Activated T-helper 2 cell treated with anti-CD3 and anti-CD28 coated beads, Interferon-gamma antibody, Interleukin-2, Interleukin-4, amounts not matched to agents 10 μg/mL and 5 μg/mL and 100 μg/mL, durations not matched to agents 14 hours and 24 hours and 36 hours (primary cell): ENCODE measurements at places on chromosomes 1 and 21. TPM values are rescaled to one million over a fixed set of nuclear protein-coding genes. Genes with fewer than 3 reads are reported as not detected.

DNA sequence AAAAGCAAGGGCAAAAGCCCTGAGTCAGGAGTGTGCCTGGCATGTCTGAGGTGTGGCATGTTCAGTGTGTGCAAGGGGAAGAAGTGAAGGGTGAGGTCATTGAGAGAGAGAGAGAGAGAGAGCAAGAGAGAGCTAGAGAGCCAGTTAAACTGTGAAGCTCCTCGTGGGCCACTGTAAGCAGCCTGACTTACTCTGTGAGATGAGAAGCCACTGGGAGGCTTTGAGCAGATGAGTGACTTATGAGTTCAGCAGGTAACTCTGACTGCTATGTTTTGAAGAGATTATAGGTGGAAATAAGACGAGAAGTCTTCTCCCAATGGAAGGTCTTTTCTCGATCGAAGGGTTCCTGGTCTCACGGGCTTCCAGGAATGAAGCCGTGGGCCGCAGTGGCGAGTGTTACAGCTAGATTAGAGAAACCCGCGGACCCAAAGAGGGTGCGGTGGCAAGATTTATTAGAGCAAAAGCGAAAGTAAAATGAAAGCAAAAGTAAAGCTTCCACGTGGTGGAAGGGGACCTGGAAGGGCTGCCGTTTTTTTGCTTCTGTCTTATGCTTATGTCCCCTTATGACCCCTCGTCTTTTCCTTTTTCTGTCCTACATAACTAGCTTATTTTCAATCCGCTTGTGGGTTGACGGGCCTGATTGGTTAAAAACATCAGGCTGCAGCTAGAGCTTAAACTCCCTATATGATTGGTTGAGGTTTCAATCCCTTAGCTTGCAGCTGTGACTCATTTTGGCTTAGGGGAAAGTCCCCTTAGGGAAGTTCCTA, 323.1 kb upstream of the FAM78B start:
- DNase-seq: peak; percentile 45

- no peak for DNase-seq
Measured at GRCh38 chr1:53656747-53657530, 82.0 kb downstream of the GLIS1 start.

DNA sequence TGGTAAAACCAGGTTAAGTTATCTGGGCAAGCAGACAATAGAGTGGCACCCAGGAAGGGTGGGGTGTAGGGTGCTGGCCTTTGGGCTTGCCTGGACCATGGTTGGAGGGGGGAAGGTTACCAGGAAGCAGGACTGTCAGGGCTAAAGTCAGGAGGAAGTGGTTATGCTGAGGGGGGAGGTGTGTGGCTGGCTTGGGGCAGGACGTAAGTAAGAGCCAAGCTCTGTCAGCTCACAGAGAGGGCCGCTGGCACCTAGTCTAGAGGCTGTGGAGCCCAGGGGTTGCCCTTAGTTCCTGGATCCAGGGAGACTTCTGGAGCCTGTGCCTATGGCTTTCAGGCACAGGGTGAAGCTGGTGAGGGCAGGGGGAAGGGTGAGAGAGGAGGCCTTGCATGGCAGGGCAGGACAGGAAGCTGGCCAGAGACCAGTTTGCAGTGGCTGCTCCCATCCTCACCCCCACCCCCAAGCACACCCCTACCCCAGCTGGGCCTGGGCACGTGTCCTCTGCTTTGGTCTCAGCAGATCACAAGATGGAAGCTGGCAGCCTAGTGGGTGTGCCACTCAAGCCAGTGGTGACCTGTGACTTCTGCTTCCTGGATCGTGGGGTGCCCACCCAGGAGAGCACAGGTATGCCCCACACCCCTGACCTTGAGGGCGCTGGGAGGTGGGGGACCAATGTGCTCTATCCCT, 20.5 kb upstream of the SMYD3 start:
- DNase-seq: no peak

DNA sequence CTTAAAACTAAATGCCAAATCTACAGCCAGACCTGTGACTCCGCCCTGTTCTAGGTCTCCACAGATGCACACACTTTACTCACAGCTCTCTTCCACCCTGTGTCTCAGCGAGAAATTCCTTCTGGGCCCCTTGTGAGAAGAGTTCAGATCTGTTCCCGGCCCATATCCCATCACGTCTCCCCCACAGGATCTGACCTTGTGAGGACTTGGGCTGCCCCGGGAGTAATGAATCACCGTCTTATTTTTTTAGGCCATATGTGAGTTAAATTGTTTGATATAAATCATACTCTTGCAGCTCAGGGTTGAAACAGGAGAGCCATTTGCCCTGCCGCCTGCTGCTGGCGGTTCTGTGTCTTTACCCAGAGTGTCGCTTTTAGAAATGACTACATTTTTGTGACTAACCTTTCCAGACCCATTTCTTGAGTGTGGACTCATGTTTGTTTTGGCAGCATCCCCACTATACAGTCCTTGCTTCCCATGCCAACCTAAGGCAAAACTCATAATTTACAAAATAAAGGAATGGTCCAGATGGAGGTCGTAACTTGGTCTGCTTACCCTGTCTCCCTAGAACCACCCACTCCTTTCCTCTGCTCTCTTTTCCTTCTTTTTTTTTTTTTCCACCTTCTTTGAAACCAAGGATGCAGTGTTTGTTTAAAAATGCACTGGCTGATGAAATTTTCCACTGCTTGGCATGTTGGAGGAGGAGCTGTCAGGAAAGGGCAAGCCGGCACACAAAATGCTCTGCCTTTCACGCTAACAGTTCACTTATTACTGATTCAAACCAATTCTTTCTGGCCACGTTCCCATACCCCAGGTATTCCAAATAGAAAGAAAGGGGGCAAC, 98.0 kb upstream of the C1orf105 start:
- no peak for DNase-seq

DNA sequence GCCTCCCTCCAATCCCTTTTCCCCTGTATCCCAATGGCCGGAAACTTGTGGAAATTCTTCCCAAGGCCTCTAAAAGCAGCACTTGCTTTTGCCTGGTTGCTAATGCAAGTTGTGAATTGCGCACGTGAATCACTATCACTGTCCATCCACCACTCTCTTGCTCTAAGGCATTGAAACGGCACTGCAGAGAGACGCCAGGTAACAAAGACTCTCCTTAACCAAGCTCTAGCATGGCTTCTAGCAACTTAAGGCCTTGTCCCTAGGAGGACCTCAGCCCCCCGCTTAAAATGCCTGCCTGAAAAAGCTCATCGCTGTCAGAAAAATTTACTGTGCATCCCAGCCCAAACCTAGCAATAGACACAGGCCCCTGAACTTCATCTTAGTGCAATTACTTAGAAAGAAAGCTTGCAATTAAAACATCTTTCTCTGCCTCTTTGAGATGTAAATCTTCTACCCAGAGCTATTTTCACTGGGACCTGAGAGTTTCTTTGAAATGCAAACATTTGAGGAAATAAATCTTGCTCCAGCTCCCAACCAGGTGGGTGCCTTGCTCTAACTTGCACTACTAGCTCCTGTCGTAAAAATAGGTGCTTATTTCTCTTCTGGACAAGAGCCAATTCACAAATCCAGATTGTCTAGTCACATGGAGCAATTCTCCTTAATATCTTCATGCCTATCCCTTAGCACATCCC, 32.9 kb upstream of the ITLN2 start:
- DNase-seq: no peak

GRCh38 chr21:42587036-42587435, 66.4 kb upstream of the PDE9A start:
- DNase-seq: no peak

GRCh38 chr1:3727042-3727824, 25.0 kb upstream of the CCDC27 start:
- DNase-seq: no peak

- no peak for DNase-seq
Measured at GRCh38 chr1:159282118-159282517, 20.0 kb upstream of the FCER1A start.

DNA sequence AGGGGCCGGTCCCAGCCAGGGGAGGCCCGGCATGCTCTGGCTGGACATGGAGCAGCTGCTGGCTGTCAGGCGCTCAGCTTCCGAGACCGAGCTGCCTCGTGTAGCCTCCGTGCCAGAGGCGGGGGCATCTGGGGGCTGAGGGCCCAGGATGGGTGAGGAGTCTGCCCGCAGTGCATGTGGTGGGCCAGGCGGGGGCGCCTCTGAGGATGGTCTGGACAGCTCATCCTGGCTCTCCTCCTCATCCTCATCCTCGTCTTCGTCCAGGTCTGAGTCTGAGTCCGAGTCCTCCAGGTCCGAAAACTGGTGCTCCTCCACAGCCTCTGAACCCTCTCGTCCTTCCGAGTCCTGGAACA, 28.9 kb upstream of the EDN2 start:
- no peak for DNase-seq

DNA sequence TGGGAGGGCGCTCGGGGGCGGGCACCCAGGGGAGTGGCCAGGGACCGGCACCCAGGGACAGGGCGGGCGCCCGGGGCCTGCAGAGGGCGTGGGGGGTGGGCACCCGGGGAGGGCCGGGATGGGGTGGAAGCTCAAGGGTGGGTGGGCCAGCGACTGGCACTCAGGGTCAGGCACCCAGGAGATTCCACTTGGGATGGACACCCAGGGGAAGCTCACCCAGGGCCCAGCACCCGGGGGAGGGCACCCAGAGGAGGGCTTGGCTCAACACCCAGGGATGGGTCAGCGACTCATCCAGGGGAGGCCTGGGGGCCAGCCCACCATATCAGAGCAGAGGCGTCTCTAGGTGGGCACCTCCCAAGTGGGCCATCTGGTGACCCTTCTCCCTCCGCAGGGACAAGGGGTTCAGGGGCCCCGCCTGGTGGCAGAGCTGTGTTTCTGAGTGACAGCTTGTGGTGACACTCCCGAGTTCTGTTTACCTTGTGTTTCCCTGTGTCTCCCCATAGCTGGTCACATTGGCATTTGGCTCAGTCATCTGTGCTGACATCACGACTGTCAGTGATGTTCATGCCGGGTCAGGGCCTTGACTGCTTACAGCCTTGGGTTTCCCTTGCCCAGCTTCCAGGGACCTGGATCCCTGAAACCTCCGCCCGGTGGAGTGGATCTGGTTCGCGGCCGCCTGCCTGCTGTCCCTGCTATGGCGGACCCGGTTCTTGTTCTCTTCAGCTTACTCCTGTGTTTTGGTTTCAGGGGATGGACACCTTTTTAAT, 749 bp downstream of the IBA57 start:
- peak; percentile 58 for DNase-seq

GRCh38 chr21:43269440-43269839, 100.6 kb downstream of the CRYAA start:
- DNase-seq: no peak

- no peak for DNase-seq
Measured at GRCh38 chr1:161499099-161500039, 5.9 kb upstream of the FCGR2A start.

GRCh38 chr1:112165375-112165774, 175.9 kb upstream of the KCND3 start:
- no peak for DNase-seq

DNA sequence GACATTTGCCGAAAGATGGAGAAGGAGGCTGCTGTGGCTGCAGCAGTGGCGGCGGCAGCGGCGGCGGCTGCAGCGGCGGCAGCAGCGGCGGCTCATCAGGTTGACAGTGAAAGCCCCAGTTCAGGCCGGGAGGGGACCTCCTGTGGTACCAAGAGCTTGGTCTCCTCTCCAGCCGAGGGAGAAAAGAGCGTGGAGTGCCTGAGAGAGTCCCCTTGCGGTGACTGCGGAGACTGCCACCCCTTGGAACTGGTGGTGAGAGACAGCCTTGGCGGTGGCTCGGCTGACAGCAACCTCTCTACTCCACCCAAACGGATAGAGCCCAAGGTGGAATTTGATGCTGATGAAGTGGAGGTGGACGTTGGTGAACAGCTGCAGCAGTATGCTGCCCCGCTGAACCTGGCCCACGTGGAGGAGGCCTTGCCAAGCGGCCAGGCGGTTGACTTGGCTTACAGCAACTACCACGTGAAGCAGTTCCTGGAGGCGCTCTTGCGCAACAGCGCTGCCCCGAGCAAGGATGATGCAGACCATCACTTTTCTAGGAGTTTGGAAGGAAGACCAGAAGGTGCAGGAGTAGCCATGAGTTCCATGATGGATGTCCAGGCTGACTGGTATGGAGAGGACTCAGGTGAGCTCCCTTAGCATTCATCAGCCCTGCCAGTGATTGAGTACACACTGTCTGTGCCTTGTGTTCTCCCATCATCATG, 6.3 kb downstream of the ZBTB8B start:
- DNase-seq: no peak

- no peak for DNase-seq
Measured at GRCh38 chr21:32285476-32285875, 6.6 kb upstream of the MIS18A start.

- DNase-seq: no peak
Measured at GRCh38 chr1:10785728-10786638, 10.5 kb downstream of the CASZ1 start.

DNA sequence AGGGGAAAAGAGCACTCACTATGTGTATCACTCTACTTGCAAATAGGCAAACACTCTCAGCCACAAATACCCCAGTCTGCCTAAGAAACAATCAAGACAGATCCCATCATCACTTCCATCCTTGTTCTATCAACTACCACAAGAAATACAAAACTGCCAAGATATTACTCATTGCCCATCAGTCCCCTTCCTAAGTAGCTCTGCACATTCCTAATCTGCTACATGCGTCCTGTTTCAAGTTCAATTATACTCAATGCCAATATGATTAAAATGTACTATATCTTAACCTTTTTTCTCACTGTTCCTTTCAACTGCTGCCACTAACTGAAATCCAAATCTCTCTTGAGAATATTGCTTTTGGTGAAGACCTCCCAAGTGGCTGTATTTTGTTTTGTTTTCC, 1688.4 kb downstream of the PLA2G4A start:
- no peak for DNase-seq

GRCh38 chr1:229434005-229434640, at the start of gene ACTA1:
Gene ACTA1, minus strand, starts transcription at chr1:229434094. Its CDS starts 979 bp downstream, at chr1:229433115.
- DNase-seq: no peak

GRCh38 chr21:33844890-33845205, 70.8 kb downstream of the ATP5PO start:
- DNase-seq: no peak

C2CD4D gene
- total RNA-seq: 1.3 and 1.6 TPM in 2 replicates

CFHR2 gene
- not detected in 2 replicates for total RNA-seq

RHD gene
- total RNA-seq: not detected in 2 replicates

LDLRAD1 gene
- total RNA-seq: not detected in 2 replicates

GJB4 gene
- total RNA-seq: not detected in 2 replicates

CATSPERE gene
- 0.18 and 0.25 TPM in 2 replicates for total RNA-seq

OR2AK2 gene
- total RNA-seq: not detected in 2 replicates

HJV gene
- not detected in 2 replicates for total RNA-seq

CDC73 gene
- 47.0 and 53.3 TPM in 2 replicates for total RNA-seq
